ENCODE measurements at places on chromosomes 4 and X.
A peak's percentile ranks its signal among the peaks of the same experiment; 100 is the strongest.

GRCh38 chr4:63505714-63506460 lies 903.4 kb downstream of the TECRL start:
- DNase-seq, result no peak

- no peak for DNase-seq
Observed at GRCh38 chrX:154353172-154353843, 21.1 kb downstream of the FLNA start.

DNA sequence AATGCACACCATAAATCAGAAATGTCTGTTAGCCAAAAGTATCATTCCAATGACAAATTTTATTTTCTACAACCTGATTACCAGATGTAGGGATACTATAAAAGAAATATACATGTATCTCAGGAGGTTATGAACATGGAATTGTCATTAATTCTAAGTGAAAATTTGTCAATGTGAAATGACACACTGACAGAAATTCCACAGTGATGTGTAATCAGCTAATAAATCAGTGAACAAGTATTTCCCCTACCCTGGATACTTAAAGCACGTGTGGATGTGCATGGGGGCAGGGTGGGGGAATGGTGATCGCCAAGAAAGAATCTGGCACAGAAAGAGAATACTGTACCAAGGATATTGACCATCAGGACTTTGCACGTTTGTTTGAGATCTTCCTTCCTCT lies 123.6 kb downstream of the SH3RF1 start:
- DNase-seq, result no peak

DNA sequence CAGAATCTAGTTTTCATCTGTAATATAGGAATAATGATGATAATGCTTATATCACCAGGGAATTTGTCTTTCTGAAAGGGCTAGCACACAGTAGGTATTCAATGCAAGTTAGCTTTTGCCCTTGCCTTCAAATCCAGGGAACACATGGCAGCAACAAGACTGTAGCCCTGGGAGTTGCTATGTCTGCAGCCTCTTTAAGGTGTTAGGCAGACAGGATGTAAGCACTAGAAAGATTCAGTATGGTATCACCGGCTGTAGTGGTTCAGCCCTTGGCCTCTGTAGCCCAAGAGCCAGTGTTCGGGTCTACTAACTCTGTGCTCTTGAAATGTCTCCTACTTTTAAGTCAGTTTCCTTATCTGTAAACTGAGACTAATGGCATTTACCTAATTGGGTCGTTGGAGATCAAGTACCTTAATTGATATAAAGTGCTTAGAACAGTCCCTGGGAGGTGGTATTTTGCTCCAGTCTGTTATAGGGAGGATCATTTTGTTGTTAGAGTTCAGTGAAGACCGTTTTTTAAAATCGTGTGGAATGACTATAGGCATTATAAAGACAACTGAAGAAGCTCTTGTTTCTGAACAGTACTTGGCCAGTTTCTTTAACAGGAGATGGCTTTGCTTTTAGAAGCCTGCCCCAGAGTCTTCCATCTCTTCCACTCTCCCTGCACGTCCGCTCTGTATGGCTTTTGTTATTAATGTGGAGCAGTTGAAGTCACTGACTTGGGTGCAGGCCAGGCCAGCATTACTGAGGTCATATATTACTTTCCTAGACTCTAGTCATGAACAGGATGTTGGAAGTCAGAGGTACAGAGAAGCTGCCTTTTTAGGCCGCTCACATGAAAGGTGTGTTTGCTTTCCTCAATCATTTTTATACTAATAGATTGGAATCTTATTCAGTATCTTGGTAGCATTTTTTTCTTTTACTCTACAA lies 44.8 kb downstream of the GAB1 start:
- peak; percentile 60 for DNase-seq

- DNase-seq, result no peak
Observed at GRCh38 chr4:97759785-97760184, 383.5 kb downstream of the STPG2 start.

DNA sequence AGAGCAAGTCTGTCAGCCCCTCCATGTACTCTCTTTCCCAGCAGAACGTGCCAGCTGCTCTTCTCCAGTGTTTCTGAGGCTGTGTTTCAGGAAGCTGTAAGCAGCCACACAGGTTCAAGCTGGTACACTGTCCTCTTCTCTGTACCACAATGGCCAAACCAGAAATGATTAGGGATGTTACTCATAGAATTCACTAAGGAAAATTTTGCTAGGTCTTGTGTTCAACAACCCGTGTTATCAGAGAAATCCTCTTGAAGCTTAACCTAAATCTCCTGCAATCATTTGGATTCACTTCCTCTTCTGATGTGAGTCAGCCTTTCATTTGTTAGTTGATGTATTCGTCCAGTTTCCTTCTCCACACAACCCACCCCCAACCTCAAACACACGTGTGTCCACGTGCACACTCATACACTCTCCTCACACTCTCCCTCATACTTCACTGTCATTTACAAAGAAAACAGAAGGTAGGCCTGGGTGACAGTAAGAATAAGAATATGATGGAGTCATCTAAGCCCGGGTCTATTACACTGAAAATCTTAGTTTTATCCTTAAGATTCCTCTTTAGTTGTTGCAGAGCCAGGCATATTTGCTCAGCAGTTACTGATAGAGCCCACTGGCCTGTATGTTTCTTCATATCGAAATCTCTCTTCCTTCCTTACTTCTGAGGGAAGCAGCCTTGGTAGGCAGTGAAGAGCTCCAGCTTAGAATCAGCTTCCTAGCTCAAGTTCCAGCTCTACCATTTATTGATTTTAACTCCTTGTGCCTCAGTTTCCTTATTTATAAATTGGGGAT lies 63.4 kb downstream of the DCUN1D4 start:
- no peak for DNase-seq
